ENCODE measurements at places on chromosomes 1 and 21. TPM values are rescaled to one million over a fixed set of nuclear protein-coding genes. Genes with fewer than 3 reads are reported as not detected.

GRCh38 chr21:35699361-35699760, 361.0 kb downstream of the SETD4 start:
- H3K27me3 ChIP-seq: no peaks in the 10 kb centered on the region
- H3K4me3 ChIP-seq: no peak overlapping the region
- H3K36me3 ChIP-seq: no peaks in the 10 kb centered on the region
- no peaks in the 10 kb centered on the region for H3K4me1 ChIP-seq
- DNase-seq: no peak

GRCh38 chr1:48285525-48285924, 63.0 kb downstream of the SLC5A9 start:
- H3K36me3 ChIP-seq: no peaks in the 10 kb centered on the region
- no peaks in the 10 kb centered on the region for H3K4me1 ChIP-seq
- DNase-seq: no peak
- H3K27me3 ChIP-seq: no peaks in the 10 kb centered on the region
- H3K27ac ChIP-seq: no peak overlapping the region

DNA sequence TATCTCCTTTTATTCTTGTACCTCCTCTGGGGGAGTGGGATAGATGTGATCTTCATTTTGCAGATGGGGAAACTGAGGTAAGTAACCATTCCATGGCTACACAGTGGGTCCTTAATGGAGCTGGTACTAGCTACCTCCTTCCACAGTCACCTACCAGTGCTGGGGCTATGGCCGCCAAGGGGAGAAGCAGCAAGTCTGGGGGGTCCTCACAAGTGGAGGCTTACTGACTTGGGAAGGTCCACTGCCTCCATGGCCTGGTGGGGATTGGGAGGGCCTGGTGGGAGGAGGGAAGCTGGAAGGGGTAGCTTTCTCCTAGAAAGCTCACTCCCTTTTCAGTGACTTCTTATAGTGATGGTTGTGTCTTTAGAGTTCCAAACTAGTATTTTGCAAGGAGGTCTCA, 5.9 kb upstream of the FOXO6 start:
- peaks cover 29% of the 10 kb centered on the region for H3K4me1 ChIP-seq
- no peak overlapping the region for H3K4me3 ChIP-seq
- no peak for DNase-seq
- H3K27ac ChIP-seq: no peak overlapping the region
- no peaks in the 10 kb centered on the region for H3K36me3 ChIP-seq

The SPEN gene
- 98.1 TPM for total RNA-seq

The NEGR1 gene
- 1.3 TPM for total RNA-seq

Data from natural killer cell (primary cell).